ENCODE measurements at places on chromosomes 2 and 18.

DNA sequence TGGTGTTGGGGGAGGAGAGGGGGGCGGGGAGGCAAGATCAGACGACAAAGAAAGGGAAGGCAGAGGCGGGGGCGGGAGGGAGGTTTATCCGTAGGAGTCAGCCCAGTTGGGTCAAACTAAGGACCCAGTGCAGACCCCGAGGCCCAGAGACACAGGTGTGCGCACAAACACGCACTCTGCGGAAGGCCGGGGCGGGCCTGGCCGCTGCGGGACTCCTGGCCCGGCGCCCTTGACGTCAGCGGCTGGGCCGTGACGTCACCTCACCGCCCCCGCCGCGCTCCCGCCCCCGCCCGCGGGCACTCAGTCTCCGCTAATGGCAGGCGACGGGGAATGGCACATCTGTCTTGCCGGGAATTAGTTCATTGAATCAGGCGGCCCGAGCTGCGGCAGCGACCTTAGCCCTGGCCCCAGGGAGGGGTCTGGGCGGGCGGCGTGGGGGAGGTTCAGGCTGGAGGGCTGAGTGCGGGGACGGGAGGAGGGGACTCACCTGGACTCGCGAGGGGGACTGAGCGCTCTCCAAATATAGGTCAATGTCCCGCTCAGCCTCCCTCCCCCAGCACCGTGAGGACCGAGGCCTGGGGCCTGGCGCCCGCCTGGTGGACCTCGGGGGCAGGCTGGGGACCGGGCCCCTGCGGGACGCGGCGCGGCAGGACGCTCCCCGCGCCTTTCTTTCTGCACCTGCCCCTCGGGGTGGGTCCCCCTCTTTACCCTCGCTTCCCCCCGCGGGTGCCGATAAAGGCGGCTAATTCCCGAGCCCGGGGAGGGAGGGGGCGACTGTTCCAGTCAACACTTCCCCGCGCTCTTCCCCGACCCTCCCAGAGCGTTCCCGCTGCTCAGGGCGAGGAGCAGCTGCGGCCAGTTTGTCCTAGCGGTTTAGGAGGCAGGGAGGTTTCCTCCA lies 15.5 kb upstream of the ECEL1 start:
- DNase-seq = no peak

- DNase-seq = no peak
These were observed 61.6 kb downstream of the SOWAHC start for GRCh38 chr2:109675666-109676345.

- no peak for DNase-seq
These were observed 9.0 kb upstream of the FABP1 start for GRCh38 chr2:88136817-88137216.

GRCh38 chr18:46429130-46429529 lies 227.9 kb downstream of the LOXHD1 start:
- DNase-seq = no peak

DNA sequence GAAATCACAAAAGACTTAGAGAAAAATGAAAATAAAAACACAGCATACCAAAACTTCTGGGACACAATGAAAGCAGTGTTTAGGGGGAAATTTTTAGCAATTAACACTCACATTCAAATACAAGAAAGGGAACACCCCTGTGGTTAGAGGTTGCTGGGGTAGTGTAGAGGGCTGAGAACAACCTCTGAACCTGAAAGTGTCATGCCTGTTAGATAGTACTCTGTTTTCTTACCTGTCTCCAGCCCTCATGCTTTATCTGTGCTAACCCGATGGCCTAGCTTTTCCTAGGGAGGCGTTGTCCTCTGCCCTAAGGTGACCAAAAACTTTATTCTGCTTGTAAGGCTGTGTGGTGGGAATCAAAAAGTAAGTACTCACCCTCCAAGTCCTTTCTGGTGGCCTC lies 122.6 kb upstream of the OTX1 start:
- no peak for DNase-seq

DNA sequence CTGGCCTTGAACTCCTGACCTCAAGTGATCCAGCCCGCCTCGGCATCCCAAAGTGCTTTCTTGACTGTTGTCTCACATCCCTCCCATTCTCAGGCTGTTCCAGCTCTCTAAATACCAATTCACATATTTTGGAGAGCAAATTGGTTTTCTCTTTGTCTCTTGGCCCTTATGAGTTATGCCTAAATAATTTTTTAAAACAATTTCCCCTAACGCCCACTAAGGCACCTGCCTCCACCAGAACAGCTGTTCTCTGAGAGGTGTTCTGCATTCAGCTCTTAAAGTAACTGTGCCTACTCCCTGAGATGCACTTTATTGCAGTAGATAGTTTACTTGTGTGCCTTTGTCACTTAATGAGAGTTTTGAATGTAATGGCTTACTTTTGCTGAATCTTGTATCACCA lies 6.9 kb downstream of the CCDC195 start:
- DNase-seq = no peak

DNA sequence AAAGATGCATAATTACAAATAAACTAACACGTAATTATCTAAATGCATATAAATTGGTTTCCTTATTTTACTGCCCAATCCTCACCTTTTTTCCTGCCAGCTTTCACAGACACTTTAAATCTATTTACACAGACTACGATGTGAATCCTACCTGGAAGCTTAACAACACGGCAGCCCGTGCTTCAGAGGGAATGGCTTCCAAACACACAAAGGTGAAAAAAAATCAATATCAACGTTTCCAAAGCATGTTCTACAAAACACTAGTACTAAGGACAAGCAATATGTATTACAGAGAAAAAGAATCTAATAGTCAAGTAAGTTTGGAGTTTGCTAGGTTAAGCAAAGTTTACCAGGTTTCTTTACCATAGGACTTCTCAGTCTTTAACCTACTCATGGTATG lies 4.4 kb downstream of the MAP4K3 start:
- DNase-seq = no peak

DNA sequence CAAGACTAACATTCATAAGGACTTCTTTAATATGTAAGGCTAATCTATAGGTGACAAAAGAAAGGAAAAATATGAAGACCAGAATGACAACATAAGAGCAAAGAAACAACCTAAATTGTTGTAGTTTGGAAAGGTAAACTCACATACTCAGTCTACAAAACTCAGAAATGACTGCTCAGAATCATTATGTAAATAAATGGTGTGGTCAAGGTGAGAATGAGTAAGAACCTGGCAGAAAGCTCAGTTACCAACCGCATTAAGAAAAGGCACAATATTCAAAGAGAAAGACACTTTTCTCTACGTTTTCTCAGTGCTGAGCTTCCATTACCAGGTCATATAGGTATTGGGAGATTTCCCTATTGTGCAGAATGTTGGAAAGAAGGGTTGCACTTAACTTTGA lies 15.8 kb downstream of the ATF2 start:
- no peak for DNase-seq

- no peak for DNase-seq
These were observed 53.9 kb downstream of the KIF1A start for GRCh38 chr2:240766072-240766471.

DNA sequence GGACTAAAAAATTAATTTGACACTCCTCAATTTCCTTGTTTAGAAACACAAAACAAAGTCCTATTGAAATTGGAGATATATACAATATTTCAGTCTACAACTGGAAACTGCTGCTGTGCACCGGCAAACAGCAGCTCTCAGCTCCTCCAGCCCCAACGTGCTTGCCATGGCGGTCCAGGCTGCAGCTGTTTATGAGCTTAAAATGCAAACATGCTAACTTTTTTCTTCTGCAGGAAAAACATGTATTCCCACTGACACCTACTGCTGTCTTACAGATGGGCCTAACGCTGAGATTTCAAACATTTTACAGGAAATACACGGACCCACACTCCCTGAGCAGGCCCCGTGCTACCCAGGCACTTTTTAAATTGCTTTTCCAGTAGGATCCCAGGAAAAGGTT lies 195.5 kb downstream of the BCL11A start:
- no peak for DNase-seq

- no peak for DNase-seq
These were observed 421 bp upstream of the CNTNAP5 start for GRCh38 chr2:124024561-124025170.

DNA sequence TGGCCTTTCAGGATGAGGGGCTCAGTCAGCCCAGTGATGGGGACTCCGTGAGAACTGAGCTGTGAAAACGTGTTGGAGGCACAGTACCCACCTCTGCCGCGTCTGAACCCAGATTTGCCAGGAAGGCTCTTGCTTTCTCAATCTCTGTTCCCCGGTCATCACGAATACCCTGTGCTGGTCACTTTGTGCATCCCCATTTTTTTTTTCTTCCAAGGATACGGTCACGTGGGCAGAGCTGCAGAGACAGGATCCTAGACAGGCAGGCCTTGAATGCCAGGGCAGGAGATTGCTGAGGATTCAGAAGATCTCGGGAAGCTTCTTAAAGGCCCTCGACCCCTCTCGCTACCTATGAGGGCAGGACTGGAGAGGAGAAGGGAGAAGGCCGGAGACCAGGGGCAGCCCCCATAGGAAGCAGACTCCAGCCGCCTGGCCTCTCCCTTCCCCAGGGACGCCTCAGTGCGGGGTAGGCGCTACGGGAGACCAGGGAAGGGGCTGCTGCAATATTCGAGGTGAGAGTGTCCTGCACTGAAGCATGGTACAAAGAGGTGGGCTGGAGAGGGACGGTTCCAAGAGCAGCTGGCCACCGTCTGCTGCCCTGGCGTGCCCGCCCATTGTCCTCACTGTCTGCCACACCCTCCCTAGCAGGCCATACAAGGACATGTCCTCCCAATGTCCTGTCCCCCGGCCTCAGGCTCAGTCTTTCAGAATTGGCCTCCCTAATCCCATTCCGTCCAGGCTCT lies 29.0 kb upstream of the TAF1B start:
- DNase-seq = no peak

DNA sequence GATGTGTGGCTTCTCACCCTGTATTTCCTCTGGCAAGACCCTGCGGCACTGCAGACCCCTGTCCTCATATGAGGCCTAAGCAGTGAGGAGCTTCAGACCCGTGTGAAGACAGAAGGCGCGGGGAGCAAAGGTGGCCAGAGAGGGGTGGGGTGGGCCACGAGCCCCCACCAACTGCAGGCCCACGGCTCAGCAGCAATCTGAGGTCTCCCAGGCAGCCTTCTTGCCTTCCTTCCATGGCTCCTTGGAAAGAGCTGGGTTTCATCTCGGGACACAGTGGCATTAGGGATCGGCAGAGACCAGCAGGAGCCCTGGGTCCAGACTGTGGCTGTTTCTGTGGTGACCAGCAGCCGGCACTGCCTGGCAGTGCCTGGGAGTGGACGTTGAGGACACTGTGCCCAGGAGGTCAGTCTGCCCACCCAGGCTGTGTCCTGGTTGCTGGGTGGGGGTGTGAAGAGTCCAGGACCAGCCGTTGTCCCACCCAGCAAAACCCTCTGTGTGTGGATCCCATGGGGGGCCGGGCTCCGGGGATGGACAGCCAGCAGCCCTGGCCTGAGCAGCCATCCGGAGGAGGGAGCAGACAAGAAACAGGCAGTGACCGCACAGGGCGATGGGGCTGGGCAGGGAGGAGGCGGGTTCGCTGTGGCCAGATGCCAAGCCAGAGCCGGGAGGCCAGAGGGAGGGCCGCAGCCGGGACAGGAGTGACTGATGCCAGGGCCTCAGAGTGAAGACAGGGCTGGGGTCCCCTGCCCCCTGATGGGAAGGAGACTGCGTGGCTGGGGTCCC lies 73.8 kb downstream of the RRM2 start:
- no peak for DNase-seq

DNA sequence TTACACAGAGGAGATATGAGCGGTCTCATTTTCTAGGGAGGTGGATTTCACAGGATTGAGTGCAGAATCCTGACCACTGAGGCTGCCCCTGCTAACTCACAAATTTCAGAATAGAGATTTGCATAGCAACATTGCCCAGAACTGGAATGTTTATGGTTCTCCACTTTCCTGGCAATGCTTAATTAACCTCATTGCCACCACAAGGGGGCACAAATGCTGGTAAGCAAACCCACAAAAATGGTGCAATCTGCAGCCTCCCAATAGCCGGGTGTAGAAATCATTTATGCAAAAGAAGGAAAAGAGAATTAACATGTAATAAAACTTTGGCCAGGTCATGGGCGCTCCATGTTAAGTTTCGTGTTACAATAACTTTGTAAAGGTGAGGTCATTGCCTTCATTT lies 112.4 kb downstream of the CYRIA start:
- DNase-seq = no peak
